Skin of body (tissue), 3 donors: ENCODE measurements at places on chromosomes 7 and 10. TPM values are rescaled to one million over a fixed set of nuclear protein-coding genes. Genes with fewer than 3 reads are reported as not detected.

The AKR1C1 gene
- 2.5 TPM for total RNA-seq

The ATP6V0A4 gene
- total RNA-seq = 4.1 TPM

- no peak for DNase-seq
Observed at GRCh38 chr10:110387983-110388686, 83.4 kb upstream of the SMNDC1 start.

- no peak for DNase-seq
Observed at GRCh38 chr10:111455776-111456426, 379.1 kb downstream of the ADRA2A start.

- DNase-seq = no peak
Observed at GRCh38 chr10:125157505-125157904, 2.9 kb downstream of the CTBP2 start.
